ENCODE measurements at places on chromosomes 4 and X. TPM values are rescaled to one million over a fixed set of nuclear protein-coding genes. Genes with fewer than 3 reads are reported as not detected.

Gene CLGN
- total RNA-seq = 0.09 TPM

Gene SLITRK4
- 3.6 TPM for total RNA-seq

Gene IGSF1
- total RNA-seq = under 0.01 TPM

Gene PCYT1B
- under 0.01 TPM for total RNA-seq

Gene IL2
- not detected for total RNA-seq

Gene CLDN34
- total RNA-seq = 0.09 TPM

Gene TCEAL7
- 0.72 TPM for total RNA-seq

Gene NMU
- 0.72 TPM for total RNA-seq
